Esophagus muscularis mucosa (tissue), 4 donors: ENCODE measurements at places on chromosomes 7 and 10.

DNA sequence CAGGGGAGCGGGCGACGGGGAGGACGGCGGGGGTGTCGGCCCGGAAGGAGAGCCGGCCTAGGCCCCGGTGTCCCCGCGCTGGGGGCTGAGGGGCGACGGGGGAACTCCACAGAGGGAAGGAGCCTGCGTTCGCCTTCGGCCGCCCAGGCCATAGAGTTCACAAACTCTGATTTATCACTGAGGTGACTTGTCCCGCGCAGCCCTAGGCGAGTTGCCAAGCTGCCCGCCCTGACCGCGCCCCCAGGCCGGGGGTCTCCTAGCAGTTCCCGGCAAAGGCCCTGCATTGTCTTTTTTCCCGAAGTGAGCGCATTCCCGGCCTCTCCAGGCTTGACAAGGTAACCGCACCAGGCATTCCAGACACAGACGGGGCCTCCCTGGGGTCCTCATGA, 2.9 kb upstream of the NKX6-2 start:
- no peak for DNase-seq

- DNase-seq, result no peak
Measured at GRCh38 chr10:114766470-114766869, 55.1 kb upstream of the FHIP2A start.

DNA sequence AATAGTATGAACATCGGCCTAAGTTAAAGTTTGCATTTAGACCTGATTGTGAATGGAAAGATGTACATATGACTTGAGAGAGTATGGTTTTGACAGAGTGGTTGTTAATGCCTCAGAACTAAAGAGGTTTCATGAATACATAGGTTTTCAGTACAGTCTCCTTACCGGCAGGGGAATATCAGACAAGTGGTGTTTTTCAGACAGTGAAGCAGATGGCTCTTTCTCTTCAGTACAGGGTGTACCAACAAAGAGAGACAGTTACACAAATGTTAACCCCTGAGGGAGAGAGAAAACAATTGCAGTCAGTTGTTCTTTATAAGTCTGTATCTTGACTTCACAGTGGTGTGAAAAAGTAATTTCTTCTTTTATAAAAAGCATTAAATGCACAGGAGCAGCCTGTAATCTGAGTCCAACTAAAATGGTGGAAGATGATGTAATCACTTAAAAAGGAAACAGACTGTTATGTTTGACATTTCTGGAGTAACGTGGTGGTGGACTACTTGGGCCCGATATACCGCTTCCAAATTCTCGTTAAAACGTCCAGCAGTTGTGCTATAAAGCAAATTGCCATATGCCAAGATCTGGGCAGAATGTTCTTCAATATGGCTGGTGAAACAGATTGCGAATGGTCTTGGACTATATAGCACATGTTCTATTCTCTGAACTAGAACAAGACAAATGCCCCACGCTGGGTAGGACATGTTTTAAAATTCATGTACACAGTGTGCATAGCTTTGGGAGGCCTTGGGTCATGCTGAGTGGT, 69.2 kb downstream of the SDK1 start:
- no peak for DNase-seq

DNA sequence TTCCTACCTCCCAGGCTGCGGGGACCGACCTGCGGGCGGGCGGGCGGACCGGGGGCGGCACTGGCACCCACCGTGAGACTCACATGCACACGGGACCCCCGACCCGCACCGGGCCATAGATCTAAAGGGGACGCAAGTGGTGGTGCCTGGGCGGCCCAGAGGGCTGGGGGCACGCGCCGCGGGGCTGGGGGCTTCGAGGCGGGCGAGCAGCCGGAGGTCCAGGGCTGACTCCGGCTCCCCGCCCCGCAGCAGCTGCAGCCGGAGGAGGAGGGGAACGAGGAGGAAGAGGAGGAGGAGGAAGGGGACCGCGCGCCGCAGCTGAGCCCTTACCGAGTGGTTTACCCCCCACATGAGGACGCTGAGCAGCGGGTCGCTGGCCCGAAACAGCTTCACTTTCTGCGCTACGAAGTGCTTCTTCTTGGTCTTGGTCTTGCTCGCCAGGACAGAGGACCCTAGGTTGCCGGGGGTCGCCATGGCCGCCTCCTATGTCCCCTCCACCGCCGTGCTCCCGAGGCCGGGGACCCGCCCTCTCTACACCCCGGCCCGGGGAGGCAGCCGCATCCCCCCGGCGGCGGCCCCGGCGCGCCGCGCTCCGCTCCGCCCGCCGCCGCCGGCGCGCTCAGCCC, 412 bp downstream of the PIP4K2A start:
- DNase-seq, result no peak

- DNase-seq, result no peak
Measured at GRCh38 chr7:47170516-47170915, 411.4 kb downstream of the TNS3 start.

- DNase-seq, result no peak
Measured at GRCh38 chr7:9836671-9837070, 1137.0 kb upstream of the PHF14 start.

DNA sequence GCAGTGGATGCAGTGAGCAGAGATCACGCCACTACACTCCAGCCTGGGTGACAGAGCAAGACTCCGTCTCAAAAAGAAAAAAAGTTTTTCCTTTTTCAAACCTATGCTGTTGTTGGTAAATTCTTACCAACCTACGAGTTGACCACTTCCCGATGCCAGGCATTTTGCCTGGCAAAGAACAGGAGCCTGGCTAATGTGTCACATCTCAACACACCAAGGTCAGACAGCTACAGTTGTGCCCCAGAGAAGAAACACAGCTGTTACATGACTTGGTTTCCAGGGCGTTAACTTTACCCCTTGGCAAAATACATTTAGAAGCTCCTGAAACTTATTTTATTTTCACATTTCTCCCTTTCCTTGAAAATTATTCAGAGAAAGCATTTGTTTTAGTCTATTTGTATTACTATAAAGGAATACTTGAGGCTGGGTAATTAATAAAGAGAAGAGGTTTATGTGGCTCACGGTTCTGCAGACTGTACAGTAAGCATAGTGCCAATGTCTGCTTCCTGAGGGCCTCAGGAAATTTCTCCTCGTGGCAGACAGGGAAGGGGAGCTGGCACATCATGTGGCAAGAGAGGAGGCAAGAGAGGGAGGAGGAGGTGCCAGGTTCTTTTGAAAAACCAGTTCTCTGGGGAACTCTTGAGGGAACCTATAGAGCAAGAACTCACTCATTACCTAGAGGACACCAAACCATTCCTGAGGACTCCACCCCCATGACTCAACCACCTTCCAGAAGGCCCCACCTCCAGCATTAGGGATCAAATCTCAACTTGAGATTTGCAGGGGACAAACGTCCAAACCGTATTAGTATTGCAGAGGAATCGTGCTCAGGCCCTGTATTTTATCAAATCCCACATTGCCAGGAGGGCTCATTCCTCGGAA, 83.3 kb downstream of the PAXIP1 start:
- DNase-seq, result no peak

DNA sequence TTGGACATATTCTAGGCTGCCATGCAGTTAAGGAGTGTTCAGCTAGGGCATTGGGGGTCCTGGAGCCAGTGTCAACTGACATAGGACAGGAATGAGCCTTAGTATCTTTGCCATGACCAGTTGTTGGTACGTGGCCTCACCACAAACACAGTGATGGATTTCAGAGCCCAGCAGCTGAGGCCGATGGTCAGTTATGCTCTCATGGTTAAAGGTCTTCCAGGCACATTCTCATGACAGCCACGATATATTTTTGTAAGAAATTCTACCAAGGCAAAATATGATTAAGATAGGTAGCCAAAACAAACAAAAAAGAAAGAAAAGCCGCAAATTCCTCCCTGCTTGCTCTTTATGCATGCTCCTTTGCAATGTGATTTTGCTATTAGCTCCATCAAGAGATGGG, 47.8 kb downstream of the CDHR3 start:
- no peak for DNase-seq

- no peak for DNase-seq
Measured at GRCh38 chr7:151645311-151645710, 125.6 kb upstream of the RHEB start.

DNA sequence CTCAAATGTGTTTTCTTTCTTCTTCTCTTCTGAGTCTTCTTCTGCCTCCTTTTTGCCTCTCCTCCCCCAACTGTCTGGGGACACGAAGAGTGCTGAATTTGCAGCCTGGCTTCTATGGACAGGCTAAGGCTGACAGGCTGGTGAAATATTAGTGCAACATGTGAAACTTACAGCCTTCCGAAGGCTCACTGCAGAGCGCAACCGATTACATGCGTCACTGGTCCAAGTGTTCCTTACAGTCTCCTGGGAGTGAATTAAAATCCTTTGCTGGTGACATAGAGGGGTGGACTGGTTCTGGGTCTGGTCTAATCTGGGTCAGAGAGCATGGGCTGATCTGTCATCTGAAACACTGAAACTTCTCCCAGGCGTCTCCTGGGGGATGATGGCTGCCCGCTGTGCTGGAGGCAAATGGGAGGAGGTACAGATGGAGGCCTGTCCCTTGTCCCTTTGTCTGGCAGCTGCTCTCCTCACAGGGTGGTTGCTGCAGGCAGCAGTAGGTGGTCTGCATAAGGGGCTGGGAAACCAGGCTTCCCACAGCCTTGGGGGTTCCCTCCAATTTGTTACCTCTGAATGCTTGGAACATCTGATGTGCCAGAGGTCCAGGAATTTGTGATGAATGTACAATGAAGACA, 143.8 kb upstream of the BMPER start:
- DNase-seq, result no peak

DNA sequence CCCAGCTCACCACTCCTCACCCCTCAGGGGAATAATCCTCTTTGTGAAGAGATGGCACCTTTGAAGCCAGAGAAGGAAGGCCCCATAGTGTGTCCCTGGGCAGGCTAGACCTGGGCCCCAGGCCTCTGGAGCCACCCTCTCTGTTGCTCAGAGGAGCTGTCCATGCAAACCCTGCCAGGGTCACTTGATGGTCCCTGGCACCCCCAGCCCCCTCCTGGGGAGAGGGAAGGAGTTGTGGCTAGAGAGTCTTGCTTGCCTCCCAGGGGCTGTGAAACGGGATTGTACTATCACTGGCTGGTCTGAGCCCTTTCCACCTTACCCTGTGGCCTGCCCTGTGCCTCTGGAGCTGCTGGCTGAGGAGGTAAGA, 5.8 kb downstream of the GHRHR start:
- DNase-seq, result peak; percentile 77

DNA sequence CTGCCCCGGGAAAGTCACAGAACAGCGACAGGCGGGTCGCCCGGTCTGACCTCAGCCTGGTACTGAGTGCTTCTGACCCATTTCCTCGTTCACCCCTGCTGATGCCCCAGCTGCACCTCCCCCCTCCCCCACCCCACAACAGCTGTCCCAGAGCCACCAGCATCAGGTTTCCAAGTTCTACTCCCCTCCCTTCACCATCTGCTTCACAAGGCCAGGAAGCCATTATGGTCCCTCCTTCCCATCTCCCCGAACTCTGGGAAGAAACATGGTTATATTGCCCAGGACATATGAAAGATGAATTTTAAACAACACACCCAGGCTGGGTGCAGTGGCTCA, 301.9 kb upstream of the GALNT17 start:
- peak; percentile 34 for DNase-seq
